C1 segment of cervical spinal cord (tissue), 14 donors: ENCODE measurements at places on chromosomes 5 and 9.

- DNase-seq, result no peak
These were observed 224.6 kb downstream of the DRD1 start for GRCh38 chr5:175219366-175219765.

GRCh38 chr9:89342948-89343347 is 24.6 kb downstream of the SECISBP2 start:
- DNase-seq, result no peak

GRCh38 chr9:29211580-29212396 is 1638.5 kb upstream of the C9orf72 start:
- DNase-seq, result no peak

- no peak for DNase-seq
These were observed 50.0 kb upstream of the NUDT12 start for GRCh38 chr5:103612545-103612944.

GRCh38 chr5:149410071-149410470 is 31.0 kb upstream of the IL17B start:
- DNase-seq, result no peak

DNA sequence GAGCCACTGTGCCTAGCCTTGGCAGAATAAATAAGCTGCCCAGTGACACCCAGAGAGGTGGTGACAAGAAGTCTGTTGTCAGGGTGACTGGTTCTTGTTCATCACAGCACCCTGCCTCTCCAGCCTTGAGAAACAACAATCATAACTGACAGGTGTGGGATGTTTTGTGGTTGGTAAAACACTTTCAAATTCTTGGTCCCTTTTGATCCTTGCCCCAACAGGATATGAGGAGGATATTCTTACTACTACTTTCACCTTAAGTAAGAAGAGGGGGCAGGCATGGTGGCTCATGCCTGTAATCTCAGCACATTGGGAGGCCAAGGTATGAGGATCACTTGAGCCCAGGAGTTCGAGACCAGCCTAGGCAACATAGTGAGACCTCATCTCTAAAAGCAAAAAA is 14.2 kb upstream of the FRRS1L start:
- DNase-seq, result no peak

DNA sequence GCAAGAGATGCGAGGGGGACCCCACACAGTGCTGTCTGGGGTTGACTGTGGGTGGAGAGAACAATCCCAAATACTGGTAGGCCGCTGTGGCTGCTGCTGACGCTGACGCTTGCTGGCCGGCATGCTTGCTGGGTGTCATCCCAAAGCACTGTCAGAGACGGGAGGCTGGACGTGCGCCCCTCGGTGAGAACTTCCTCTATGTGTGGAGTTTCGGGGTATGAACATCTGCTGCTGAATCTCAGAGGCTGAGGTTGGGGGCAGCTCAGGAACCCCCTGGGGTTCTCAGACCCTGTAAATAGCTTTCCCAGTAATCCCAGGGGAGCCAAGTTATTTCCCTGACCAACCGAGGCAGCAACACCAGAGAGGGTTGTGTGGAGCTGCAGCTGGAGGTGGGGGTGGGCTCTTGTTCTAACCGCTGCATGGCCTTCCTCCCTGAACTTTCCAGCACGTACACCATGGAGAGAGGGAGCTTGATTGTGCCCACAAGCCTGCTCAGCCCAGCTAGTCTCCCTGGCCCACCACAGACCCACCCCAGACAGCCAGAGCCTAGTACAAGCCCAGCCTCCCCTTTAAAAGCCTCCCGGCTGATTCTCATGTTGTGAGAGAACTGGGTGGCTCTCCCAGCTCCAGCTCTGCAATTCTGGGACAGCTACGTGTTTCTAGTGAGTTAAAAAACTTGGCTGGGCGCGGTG is 21.8 kb upstream of the SLC12A7 start:
- no peak for DNase-seq

DNA sequence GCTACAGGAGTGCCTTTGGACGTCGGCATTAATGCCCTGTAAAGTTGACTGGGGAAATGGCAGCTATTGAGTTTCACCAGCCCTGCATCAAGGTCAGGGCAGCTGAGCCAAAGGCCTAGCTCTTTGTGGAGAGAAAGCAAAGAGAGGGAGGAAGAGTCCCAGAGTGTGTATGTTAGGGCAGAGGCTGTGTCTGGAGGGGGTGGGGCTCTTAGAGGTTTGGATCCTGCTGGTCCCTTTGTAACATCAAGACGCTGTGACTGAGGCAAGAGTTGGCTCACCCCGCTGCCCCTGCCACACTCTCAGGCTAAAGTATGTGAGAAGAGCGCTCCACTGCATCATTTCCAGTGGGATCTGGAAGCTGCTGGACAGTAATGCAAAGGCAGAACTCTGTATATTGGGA is 34.3 kb downstream of the TMOD1 start:
- DNase-seq, result no peak

GRCh38 chr9:134597041-134597913 is 44.3 kb upstream of the COL5A1 start:
- no peak for DNase-seq

DNA sequence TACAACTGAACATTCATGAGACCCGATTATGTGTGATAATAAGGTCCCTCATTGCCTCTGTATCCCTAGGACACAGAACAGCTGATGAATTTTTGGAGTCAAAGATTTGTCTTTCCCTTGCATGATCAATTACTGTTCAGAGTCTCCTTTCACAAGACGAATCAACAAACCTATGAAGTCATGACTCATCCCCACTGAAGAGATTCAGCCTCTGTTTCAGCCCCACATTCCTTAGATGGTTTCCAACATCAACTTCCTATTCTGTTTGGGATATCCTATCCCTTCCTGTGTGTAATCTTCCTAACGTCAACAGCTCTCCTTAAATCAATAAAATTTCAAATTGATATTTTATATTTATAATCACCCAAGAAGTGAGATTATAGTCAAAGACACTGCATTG is 199.0 kb downstream of the DNAH5 start:
- DNase-seq, result no peak

GRCh38 chr5:41193456-41194205 is 19.7 kb downstream of the C6 start:
- peak; percentile 7 for DNase-seq

- no peak for DNase-seq
These were observed 10.4 kb upstream of the GLIPR2 start for GRCh38 chr9:36126016-36126730.

DNA sequence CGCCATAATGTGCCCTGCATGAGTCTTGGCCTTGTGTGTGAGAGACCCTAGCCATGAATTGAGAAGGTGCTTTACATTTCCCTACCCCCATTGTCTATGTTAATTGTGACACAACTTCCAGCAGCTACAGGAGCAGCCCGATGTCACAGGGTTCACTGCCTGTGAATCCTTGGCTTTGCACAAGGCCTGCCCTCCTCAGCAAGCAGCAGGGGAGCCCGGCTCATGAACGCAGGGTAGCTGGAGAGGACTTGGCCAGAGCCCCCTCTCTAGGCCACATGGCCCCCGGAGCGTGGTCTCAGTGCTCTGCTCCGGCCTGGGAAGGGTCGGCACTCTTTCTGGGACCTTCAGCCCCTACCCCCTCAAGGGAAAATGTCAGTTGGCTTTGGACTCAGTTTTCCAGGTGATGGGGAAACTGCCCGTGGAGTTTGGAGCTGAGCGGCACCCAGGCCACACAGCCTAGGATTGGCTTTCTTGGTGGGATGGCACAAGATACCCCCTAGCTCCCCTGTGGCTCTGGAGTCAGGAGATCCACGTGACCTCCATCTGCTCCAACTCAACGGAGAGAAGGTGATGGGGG is 160.8 kb downstream of the DAB2IP start:
- DNase-seq, result no peak
